ENCODE measurements at places on chromosomes 5 and 9.

GRCh38 chr9:119114681-119115080 is 254.6 kb downstream of the BRINP1 start:
- DNase-seq = no peak

DNA sequence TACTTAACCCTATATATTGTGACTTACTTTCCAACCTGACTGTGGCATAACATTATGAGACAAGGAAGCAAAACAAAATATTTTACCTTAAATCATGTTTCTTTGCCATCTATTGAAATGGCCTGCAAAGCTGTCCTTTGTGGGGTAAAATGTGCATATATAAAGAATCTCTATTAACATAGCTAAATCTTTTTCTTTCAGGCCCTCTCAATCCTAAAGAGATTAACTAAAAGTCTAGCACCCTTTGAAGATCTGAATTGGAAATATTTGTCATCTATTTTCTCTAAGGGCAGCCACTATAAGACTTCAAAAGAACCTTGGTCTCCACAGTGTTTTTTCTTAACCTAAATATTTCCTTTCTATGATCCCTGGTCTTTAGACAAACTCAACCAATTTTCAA is 5.0 kb upstream of the UNC13B start:
- DNase-seq = no peak

- DNase-seq = no peak
These were observed 247.8 kb downstream of the DIRAS2 start for GRCh38 chr9:90394871-90395270.

DNA sequence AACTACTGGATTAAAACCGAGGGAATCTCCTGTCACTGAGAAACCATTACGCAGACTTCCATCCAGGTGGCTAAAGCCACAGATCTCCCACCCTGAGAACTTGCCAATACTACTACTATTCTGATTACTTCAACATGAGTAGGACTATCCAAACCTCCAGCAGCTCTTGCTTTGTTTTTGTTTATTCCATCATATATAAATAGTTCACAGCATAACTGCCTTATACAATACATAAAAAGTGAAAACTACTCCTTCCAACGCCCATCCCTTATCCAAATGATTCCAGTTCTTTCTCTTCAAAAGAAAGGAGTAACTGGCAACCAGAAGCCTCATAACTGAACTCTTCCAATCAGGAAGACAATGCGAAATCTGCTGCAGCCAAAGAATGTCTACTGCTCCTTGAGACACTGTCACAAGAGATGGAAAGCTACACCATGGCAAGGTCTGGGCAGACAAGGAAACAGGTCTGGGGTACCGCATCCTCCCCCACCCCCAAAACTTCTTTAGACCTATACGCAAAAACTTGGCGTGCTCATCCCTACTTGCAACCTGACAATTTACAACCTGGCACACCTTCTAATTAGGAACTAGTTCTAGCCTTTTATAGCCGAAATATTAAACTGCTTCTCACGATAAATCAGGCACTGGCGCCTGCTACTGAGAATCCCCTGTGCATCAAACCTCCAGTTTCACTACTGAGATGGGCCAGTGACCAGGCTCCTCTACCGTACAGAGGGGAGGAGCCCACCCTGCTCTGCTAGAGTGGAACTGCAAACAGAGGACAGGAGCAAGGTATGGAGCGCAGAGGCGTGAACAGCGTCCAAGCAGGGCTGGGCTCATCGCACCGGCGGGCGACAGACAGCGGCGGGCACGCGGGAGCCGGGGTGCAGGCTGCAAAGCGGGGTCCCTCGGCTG is 986 bp downstream of the PLPP1 start:
- DNase-seq = no peak

- peak; percentile 48 for DNase-seq
These were observed 16.9 kb upstream of the FBP1 start for GRCh38 chr9:94656200-94656599.

DNA sequence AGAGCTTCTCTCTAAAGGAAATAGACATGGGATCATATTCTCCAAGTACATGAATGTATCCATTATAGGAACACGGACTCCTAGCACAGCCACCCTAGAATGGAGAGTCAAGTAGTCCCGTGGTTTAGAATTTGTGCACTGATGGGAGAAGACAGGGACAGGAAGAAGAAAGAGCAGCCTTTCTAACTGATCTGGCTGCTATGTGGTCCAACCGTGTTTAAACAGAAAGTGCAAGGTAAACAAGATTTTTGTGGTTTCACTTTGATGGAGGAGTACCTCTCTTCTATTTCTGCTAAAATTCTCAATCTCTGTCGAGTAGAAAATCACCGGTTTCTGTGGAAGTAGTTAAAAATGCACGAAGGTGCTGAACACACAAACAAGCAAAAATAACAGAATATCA is 171.3 kb downstream of the ST8SIA4 start:
- DNase-seq = no peak

DNA sequence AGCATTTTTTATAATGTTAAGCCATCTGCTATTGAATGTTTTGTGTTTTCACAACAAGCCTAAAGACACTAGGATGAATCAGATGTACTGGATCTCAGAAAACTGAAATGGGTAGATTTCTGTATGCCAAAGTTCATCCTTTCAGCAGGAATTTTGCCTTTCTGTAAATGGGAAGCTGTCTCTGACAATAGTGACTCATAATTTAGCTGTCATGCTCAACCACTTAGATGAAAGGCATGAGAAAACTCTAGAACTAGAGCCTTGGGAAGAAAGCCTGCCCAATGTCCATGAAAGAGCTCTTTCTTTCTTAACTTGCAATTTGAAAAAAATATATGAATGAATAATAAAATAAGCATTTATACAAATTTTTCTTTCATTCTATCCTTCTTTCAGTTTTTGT is 616.0 kb upstream of the EDIL3 start:
- DNase-seq = no peak

GRCh38 chr9:115213818-115214334 is 95.9 kb upstream of the TNC start:
- DNase-seq = peak; percentile 80

DNA sequence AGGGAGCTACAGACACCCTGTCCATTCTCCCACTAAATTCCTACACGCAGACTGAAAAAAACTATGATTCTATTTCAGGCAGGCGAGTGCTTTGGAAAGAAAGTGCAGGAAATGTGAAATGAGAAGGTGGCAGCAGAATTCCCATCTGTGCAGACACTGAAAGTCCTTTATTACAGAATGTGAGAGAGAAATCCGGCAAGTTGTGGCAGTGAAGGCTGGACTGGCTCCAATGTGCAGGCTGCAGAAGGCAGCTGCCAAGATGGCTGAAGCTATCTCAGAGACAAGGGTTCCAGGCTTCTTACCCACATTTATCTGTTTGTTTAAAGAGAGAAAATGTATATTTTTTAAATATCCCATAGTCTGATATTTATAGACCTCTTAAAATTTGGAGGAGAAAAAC is 161.8 kb upstream of the VLDLR start:
- DNase-seq = no peak

DNA sequence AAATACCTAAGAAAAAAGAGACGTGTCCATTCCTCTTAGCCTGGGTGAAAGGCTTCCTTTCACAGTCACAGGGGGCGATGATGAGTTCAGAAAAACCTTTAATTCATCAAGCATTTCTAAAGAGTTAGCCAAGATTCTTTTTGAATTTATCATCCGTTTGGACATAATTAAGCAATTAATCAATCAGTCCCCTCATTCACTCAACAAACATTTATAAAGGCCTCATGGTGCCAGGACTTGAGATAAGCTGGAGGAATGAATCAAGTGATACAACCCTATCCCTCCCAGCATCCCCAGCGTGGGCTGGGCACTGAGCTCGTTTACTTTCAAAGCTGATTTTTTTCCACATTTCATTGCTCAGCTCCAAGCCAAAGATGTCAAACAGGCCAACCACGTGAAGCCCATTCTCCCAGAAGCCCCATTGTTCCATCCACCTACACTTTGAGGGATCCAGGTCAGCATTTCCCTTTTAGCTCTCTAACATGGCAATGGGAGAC is 140.5 kb downstream of the SLIT3 start:
- DNase-seq = no peak

GRCh38 chr5:997001-997474 is 11.6 kb upstream of the NKD2 start:
- no peak for DNase-seq

DNA sequence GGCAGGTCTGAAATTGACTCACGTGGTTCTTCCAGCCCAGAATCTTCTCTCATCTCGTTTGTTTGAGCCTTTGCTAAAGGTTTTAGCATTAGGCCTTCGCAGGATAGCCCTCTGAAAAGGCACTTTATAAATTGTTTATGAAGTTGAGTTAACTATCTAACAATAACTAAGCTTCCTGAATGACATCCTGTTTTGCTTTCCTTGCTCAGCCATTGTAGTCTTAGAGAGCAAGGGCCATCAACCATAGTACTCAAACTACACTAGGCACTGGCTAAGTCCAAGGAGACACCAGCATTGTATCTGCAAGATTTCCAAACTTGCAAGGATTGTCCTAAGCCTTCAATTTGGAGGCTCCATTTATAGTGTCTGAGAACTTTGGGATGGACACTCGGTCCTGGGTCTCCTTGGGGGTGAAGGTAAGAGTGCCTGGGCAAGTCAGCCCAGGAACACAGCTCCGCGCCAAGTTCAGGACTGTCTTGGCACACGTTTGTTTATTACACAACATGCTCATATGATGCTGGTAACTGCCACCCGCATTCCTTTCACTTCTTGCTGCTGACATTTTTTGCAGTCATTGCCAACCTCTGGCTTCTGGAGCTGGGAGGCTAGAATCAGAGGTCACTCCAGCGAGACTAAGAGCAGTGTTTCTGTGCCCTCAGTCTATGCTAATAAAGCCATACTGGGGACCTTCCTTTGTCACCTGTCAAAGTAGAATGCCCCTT is 151.1 kb downstream of the ESM1 start:
- no peak for DNase-seq
